ENCODE measurements at places on chromosomes 5 and 9.

DNA sequence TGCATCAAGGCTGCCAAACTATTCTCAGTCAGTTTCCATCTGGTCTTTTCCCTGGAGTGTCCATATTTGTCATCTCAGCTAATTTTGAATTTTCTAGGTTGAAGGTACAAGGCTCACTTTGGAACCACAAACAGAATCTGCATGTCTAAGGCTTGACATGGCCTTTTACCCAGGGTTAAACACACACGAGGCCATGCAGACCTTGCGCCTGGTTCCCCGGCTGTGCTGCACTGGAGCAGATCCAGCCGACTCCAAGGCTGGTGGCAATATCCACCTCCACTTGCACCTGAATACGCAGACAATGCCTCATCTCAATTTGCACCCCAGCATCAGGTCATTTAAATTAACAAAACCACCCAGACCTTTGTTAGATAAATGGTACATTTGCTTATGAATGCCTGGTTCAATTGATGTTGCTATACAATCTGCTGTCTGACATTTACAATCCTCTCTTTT, 276.2 kb downstream of the HSPA4 start:
- DNase-seq = no peak

GRCh38 chr9:36985769-36986467, 48.1 kb downstream of the PAX5 start:
- DNase-seq = no peak

- DNase-seq = no peak
These were observed 116.1 kb upstream of the ACTBL2 start for GRCh38 chr5:57598756-57599155.

DNA sequence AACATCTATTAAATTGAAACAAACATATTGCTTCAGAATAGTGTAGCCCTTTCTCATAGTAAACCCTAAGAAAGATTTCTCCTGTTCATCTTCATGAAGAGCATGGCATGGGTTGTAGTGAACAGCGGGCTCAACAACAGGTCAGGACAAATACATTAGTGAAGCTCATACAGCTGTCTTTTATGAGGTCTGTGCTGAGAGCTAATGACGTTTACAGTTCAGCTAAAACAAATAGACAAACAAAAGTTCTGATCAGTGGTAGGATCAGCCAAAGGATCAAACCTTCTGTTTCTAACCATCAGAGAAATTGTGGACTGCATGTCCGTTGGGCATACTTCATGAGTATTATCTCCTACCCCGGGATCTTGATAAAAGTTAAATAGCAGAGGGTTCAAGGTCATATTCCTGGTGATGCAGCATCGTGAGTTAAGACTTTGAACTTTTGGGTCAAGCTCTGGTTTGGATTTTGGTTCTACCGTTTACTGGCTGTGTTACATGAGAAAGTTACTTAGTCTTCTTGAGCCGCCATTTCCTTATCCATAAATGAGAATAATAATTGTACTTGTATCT, 37.9 kb downstream of the ACO1 start:
- no peak for DNase-seq

DNA sequence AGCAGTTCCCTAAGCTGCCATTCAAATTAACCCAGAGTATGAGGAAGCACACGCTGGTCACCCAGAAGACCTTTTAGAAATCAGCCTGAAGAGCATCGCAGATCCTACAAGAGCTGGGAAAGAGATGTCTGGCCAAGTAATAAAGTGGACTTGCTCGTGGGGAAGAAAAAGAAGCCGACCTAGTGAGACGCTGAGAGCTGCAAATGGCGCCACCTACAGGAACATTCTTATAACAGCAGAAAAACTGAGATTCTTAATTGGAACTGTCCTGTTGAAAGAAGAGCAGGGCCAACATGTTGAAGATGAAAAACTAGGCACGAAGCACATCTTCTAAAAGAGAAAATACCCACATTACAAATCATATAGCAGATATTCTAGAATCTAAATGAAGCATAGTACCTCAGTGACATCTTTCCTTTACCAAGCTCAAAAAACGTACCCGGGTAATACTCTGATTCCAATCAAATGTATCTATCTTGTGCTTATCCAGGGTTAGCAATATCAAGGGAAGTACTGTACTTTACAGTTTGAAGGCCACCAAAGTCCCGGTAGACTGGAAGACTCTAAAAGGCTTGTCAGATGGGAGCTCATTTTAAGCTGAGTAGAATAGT, 3.9 kb upstream of the GNAQ start:
- DNase-seq = no peak

DNA sequence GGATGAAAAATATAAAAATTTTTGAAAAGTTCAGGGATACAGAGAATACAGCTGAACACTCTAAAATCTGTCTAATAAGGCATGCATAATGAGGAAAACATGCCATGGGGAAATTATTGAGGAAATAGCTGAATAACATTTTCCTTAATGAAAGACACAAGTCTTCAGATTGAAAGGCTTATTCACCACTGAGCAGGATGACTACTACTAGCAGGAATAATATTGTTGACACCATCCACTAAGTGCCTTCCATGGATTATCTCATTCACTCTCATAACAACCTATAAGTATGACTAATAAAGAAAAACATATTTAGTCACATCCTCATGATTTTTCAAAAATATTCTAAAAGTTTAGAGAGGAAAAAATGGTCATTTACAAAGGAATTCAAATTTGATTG, 96.7 kb upstream of the FER start:
- DNase-seq = no peak

DNA sequence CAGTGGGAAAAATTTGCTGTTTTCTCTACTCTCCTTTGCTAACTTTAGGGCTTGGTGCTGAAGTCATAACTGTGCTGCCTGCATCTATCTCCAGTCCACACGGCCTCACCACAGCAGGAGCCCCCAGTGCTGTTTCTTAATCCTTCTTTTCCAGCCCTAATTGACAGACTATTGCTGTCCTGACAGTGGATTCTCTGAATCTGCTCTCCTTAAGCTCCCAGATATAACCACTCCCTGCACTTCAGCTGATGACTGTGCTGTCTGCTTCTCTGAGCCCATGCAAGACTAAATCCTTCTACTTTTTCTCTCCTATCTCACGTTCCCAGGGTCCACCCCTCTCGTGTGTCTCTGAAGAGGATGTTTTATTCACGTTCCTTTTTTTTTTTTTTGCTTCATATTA, 19.7 kb upstream of the GRIA1 start:
- DNase-seq = no peak

DNA sequence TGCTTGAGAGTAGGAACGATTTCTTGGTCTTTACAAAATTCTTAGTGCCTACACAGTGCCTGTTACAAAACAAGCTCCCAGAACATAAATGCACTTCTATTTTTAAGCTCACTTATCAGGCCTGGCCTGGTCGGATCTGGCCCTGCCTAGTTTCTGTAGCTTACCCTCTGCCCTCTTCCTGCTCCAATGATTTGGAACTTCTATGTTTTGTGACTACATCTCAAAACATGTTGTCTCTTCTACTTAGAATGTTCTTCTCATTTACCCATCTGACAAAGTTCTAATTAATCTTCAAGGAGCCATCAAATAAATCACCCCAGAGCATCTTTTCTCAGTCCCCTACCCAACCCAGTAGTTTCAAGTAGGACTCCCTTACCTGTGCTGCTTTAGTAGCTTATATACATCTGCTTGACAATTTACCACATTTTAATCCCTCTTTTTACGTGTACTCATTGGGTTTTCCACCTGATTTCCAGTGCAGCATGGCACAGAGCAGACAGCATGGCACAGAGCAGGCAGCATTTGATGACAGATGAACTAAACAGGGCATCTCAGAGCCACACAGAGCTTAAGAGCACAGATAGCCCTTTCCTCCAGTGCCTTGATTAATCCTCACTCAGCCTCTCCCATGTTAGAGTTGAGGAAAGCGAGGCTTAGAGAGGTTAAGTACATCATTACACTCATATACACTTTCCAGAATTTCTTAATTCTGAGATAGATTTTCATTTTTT, 171.9 kb downstream of the MAPKAP1 start:
- DNase-seq = no peak

All from stimulated activated CD4-positive, alpha-beta T cell treated with anti-CD3 and anti-CD28 coated beads, Interleukin-1b, Interleukin-23, amount 100 ng/mL, for 1 hour (primary cell).